GM19239 (cell line): ENCODE measurements at places on chromosomes 16 and 17.

DNA sequence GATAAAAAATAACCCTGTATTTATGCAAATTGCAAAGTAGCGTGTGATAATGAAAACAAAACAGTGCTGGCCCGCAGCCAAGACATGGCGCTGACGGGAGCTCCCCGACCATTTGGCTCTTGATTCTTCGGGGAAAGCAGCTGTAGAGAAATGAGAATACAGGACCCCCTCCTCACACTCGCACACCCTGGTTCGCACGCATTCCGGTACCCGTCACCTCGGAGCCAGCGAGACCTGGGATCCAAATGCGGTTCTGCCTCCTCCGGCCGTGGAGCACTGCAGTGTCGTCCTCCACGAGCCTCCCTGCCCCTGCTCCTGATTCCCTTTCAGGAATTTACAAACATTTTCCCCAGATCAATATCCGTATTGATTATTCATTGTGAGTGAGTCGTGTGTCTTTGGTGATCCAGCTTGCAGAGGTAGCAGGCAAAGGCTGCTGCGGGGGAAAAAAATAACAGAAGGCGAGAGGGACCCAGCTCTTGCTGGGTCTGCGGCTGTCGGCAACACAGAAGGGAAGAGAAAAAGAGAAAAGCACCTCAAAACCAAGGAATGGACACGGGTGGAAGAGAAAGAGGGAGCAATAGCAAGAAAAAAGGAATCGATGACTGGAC, 184.1 kb upstream of the ZFHX3 start:
- DNase-seq: no peak

- no peak for DNase-seq
Observed at GRCh38 chr16:56336071-56336688, 89.2 kb downstream of the AMFR start.

DNA sequence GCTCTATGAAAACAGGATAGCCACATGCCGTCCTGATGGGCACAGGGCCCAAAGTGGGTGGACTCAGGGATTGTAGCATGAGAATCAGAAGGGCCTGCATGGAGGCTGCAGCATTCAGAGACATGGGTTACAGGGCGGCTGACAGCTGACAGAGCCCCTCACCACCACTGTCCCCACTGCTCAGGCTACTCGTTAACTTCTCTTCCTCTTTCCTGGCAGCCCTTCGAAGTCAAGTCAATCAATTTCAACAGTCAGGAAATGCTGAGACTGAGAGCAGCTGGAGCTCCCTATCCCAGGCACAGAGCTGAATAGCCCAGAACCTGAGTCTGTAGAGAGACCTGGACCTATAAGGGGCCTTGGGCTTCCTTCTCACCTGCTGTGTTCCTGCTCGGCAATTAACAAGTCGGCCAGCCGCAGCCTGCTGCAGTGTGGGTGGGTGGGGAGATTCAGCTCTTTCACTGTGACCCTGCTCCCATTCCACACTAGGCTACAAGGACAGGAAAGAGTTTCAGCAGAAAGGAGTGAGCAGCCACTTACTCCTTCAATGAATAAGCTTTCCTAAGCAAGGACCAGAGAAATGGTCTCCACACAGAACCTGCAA, 76.9 kb downstream of the TEX14 start:
- no peak for DNase-seq

GRCh38 chr17:40399185-40399584, 18.5 kb downstream of the TOP2A start:
- DNase-seq: no peak

DNA sequence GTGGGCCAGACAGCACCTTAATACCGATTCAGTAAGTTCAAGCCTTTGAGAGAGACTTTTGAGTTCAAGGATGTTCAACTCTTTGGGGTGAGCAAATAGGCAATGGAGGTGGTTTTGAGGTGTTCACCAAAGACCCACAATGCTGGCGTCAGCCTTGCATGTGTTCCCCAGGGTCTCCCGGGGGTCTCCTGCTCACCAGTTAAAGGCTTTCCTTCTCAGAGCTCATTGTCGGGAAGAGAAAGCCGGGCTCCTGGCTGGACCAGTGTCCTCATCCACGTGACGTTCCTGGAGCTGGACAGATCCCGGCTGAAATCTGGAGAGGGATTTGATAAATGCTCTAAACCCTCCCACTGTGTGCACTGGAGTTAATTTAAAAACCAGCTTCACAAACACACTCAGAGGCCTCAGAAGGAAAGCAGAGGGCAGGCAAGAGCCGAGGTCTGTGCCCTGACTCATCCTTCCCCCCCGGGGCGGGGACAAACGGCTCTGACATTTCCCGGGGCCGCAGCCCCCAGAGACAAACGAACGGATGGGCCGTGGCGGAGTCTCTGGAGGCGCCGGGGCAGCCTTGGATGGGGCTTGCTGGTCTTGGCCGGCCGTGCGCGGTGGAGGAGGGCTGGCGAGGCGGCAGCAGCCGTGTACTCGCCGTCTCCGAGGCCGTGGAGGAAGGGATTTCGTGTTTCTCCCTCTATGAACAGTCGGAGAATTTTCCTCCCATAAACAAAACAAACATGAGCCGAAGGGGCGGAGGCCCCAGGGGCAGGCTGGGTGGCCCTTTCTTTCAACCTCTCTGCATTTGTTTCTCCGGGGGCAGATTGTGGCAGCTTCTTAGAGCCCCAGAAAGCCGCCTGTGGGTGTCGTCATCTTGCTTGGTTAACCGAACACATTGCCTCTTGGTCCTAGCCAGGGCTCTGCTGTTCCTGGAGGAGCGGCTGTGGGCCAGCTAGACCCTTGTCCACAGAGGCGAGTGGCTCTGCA, 94.2 kb downstream of the NTN1 start:
- no peak for DNase-seq

DNA sequence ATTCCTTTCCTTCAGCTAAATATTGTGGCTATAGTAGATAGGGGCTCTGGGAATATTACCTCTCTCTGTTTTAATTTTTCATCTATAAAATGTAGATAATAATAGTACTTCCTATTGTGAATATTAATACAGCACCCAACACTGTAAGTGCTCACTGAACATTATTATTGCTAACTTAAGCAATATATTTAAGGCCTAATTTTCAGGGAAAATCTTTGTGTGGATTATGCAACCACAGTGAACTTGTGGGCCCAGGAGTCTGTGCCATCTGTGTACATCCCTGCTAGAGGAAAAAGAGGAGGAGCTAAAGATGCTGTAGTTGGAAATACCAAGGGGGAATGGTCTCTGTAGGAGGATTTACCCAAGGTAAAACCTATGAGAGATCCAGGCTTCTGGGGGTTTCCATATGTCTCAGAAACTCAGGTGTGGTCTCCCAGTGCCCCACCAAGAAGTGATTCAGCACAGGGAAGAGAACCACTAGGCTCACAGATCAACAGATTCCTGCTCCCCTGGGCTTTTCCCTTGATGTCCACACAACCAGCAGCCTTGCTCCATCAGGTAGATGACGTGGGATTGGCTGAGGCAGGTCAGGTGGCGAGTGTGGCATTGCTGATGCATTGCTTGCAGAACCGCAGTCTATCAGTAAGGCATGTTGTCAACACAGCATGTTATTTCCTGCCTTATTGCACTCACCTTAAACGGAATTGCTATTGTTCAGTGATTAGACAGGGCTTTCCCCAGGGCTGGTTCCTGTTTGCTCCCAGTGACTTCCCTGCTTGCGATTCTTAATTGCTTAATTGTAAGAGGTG, 1.6 kb upstream of the N4BP1 start:
- DNase-seq: no peak

- DNase-seq: no peak
Observed at GRCh38 chr17:81980707-81981343, 3.4 kb downstream of the ASPSCR1 start.

DNA sequence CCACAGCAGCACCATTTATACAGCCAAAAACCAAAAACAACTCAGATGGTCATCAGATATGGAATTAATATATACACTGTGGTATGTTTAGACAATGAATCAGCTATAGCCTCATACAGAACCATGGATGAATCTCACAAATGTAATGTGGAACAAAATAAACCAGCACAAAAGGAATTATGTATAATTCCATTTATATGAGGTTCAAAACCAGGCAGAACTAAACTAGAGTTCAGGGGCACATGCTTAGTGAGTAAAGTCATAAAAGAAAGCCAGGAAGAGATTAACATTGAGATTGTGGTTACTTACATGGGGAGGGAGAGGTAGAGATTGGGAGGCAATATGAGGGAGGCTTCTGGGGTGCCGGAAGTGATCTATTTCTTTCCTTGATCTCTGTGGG, 231.1 kb downstream of the COPRS start:
- DNase-seq: no peak

DNA sequence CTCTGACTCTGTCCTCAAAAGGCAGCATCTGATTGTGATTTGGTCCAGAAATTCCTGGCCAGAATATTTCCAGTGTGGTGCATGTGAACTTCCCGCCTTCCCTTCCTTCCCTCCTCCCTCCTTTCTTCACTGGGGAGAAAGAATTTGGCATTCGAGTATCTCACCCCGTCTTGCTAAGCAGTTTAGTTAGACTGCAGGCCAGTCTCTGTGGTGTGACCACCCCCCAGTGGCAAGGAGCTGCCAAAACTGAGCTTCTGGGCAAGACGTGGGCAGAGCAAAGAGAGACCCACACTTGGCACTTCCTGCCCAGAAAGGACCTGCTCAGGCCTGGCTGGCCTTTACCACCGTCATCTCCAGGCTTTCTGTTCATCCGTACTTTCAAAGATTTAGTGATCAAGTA, 36.4 kb downstream of the SNX20 start:
- DNase-seq: peak; percentile 31

DNA sequence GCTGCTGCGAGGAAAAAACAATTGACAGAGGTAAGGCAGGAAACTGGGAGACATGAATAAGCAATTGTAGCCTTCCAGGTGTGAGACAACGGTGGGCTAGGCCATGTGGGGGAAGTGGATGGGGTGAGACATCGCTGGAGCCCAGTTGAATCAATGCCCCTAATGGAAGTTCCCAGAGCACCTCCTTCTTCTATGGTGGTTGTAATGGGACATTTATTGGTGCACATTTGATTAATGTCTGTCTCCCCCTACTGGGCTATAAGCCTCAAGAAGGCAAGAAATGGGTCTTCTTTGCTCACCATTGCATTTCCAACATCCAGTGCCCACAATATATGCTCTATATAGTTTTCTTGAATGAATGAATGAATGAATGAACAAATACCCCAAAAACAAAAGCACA, 22.7 kb upstream of the CD300E start:
- DNase-seq: no peak

GRCh38 chr17:1197781-1198490, 18.2 kb upstream of the ABR start:
- peak; percentile 61 for DNase-seq

GRCh38 chr17:47162013-47162622, 27.0 kb downstream of the CDC27 start:
- no peak for DNase-seq
